Stimulated activated effector memory CD8-positive, alpha-beta T cell treated with anti-CD3 and anti-CD28 coated beads, Interleukin-12 subunit alpha, Interleukin-12 subunit beta, amount 100 ng/mL, for 72 hours (primary cell): ENCODE measurements at places on chromosomes 16 and 17.

DNA sequence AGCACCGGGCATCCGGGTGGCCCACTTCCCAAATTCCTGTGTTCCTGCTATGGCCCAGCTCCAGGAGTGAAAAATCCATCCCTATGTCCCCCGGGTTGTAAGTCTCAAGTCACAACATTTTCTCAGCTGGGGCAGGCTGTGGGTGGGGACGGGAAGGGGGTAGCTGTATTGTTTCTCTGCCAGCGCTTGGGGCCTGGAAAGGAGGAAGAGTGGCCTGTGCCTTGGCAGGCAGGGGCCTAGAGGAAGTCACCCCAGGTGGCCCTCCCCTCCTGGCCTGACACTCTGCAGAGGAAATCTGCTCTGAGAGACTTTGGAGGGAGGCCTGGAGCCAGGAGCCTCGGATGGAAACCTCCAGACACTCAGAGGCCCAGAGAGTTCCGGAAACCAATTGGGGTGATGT is 10.6 kb upstream of the SCN4A start:
- DNase-seq: no peak

GRCh38 chr16:71467810-71468209 is 5.8 kb upstream of the ZNF23 start:
- no peak for DNase-seq

- DNase-seq: peak; percentile 58
Observed at GRCh38 chr16:23917621-23918020, 81.8 kb downstream of the PRKCB start.

GRCh38 chr17:55720919-55721836 is 1.5 kb downstream of the TMEM100 start:
- no peak for DNase-seq

- DNase-seq: no peak
Observed at GRCh38 chr17:73309727-73310596, 1.8 kb downstream of the CDC42EP4 start.

DNA sequence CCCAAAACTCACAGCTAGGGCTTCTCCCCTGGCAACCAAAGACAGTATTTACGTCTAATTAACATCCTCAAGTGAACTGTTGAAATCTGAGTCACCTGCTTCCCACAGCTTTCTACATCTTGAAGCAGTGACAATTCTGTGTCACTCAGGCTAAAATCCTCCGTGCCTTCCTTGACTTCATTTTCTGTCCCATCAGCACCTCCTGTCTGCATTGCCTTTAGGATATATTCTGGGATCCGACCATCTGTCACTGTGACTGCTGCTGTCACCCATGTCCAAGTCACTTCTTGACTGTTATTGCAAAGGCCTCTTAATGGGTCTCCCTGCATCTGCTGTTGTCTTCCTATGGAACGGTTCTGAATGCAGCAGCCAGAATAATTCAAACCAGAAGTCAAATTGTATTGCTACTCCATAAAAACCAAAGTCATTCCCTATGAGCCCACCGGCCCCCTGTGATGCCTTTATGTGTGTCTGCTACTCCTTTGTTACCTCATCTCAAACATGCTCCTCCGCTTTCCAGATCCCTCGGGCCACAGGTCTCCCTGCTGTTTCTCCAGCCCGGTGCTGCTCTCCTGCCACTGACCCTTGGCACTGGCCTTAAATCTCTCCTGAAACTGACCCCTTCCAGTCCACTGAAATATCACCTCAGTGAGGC is 56.9 kb downstream of the WWP2 start:
- DNase-seq: no peak

DNA sequence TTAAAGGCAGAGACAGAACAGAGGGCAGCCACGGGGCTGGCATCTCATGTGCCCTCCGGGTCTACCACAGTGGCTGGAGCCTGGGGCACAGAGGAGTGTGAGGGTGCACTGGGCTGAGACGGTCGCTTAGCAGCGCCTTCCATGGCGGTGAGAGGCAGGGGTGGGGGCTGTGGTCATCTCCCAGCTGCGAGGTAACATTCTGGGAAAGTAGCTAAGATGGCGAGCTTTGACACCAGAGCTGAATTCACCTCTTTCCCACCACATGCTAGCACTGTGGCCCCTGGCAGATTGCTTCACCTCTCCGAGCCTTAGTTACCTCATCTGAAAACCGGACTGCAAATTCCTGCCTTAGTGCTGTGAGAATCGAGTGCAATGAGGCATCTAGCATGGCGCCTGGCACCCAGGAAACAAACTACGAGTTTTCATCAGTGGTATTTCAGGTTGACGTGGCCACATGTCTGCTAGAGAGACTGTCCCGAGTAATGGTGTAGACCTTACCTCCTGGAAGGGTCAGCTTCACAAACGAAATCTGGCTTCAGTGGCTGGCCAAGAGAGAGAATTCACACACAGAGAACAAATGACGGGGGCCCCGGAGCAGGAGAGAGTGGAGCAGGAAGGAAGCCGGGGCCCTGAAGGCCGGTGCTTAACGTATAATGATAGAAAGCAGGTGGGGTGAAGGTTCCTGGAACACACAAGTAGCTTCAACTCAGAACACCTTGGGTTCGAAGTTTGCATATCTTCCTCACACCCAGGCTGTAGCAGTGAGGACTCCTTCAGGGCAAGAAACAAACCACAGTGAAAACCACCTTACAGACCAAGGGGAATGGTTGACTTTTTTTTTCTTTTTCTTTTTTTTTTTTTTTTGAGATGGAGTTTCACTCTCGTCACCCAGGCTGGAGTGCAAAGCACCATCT is 63.9 kb upstream of the RPH3AL start:
- peak; percentile 32 for DNase-seq

DNA sequence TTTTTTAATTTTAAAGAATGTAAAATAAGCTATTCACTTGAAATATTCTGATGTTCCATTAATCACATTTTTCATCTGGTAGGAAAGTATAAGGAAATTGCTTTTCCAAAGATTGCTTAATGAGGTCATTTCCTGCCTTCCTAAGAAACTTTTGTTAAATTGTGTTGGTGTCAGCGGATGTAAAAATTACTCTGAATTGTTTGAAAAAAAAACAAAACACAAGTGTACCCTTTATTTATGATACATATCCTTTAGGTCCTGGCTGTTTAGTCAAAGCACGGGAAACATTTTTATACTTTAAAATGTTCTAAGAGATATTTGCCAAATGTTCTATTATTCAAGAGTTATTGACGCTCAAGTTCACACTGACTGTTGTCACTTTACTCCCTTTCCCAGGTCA is 1357.4 kb upstream of the GOT2 start:
- no peak for DNase-seq

GRCh38 chr17:29613352-29613837 is 9.3 kb downstream of the CORO6 start:
- DNase-seq: peak; percentile 98

GRCh38 chr16:22323173-22323958 is 26.2 kb downstream of the POLR3E start:
- no peak for DNase-seq

DNA sequence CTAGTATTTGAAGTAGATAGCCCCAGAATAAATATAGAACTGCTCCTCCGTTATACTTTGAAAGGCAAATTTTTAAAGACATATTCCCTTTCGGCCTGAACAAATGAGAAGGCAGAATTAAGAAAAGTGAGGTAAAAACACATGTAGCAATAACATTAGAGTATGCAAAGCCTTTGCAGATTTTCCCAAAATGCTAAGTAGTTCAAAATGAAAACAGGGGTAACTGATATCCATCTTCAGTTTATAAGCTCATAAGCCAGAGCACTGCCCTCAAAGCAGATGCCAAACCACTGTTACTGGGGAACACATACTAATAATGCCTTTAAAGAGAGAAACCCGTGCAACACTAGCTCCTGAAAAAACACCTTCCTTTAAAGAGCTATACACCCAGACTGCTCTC is 51.3 kb upstream of the CLEC18B start:
- DNase-seq: no peak

DNA sequence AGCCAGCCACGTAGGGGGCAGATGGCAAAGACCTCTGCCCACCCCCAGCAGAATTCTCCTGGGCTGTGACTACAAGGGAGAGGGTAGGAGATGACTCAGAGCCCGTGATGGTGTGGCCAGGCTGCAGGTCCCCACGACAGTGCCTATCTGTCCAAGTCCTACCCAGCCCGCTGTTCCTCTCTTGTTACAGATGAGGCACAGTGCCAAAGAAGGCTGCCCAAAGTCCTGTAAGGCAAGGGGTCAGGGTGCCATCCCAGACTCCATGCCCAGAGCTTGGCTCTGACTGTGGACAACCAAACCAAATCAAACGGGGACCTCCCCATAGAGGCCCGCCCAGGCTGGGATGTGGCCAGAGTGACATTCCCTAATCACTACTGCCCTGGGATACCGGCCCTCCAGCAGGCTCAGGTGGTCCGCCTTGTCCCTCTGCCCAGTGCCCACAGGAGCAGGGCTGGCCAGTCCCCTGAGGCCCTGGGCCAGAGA is 12.6 kb upstream of the BCAR1 start:
- no peak for DNase-seq

DNA sequence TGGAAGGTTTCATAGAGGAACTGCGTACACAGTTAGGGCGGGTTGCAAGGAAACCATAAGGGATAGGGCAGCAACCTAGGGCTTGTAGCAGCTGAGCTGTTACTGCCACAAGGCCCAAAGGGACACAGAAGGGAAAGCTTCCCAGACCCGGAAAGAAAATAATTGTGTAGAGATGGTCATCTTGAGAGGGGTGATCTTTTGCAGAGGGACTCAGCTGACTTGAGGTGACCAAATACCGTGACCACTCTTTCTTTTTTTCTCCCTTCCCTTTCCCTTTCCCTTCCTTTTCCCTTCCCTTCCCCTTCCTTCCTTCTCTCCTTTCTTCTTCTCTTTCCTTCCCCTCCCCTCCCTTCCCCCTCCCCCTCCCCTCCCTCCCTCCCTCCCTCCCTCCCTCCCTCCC is 8.5 kb upstream of the CREBBP start:
- DNase-seq: no peak

GRCh38 chr16:80288616-80289015 is 252.2 kb upstream of the DYNLRB2 start:
- DNase-seq: no peak

GRCh38 chr17:79400989-79401703 is 209.7 kb downstream of the RBFOX3 start:
- peak; percentile 88 for DNase-seq

GRCh38 chr17:71872843-71873485 is 247.9 kb upstream of the SOX9 start:
- no peak for DNase-seq

GRCh38 chr17:32882734-32883133 is 5.8 kb upstream of the MYO1D start:
- DNase-seq: peak; percentile 14

GRCh38 chr17:44995436-44996001 is 27.4 kb upstream of the C1QL1 start:
- DNase-seq: no peak

DNA sequence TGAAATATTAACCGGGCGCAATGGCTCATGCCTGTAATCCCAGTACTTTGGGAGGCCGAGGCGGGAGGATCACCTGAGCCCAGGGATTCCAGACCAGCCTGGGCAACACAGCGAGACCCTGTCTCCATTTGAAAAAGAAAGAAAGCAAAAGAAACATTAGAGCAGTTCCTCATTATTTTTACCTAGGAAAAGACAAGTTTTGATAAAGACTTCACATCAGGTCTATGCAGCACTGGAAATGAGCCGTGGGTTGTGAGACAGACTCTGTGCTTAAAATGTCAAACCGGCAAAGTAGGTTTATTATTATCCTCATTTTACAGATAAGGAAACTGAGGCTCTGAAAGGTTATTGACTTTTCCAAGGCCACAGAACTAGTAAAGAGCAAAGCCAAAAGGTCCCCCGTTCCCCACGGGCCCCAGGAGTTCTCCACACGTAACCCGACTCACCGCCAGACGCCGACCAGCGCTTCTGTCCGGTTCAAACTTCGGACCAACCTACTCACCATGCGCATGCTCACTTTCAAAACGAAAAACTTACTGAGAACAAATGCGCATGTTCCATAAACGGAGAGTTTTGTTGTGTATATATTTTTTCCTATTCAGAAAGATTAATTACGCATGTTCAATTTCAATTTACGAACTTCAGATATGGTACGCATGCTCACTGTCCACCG is 356 bp downstream of the TUBD1 start:
- peak; percentile 53 for DNase-seq

DNA sequence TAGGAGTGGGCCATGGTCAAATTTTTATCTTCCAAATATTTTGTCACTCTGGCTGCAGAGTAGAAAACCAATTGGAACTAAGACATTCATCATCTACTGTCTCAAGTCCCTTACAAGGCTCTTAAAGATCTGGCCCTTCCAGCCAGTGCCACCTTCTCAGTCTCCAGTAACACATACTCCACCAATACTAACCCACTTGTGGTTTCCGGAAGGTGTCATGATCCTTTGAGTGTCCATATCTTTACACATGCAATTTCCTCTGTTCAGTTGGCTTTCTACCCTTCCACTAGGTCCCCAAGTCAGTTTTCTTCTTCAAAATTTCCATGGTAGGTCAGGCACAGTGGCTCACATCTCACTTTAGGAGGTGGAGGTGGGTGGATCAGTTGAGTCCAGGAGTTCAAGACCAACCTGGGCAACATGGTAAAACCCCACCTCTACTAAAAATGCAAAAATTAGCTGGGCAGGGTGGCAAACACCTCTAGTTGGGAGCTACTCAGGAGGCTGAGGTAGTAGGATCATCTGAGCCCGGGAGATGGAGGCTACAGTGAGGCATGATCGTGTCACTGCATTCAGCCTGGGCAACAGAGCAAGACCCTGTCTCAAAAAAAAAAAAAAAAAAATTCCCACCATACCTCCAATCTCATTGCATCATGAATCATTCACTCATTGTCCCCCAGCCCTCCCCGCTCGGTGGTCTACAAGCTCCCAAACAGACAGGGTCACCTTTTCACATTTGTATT is 6.0 kb upstream of the GRB2 start:
- DNase-seq: no peak

- peak; percentile 75 for DNase-seq
Observed at GRCh38 chr16:1002399-1003166, 21.0 kb downstream of the SOX8 start.

DNA sequence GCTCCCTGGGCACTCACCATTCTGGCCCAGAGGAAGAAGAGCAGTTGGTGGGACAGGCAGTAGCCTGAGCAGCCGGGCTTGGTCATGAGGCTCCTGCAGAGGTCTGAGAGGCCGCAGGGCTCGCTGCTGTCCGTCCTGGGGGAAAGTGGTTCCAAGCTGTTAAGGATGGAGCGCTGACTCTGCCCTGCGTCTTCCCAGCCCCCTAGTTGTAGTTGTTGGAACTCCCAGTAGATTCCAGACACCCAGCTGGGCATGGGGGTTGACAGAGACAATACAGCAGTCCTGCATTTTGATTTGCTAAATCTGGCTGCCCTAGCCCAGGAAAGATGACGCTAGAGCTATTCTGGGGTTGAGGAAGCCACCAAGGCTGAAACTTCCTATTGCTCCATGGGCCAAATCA is 7.3 kb downstream of the C16orf89 start:
- DNase-seq: no peak
